ENCODE measurements at places on chromosomes 2 and 18.

DNA sequence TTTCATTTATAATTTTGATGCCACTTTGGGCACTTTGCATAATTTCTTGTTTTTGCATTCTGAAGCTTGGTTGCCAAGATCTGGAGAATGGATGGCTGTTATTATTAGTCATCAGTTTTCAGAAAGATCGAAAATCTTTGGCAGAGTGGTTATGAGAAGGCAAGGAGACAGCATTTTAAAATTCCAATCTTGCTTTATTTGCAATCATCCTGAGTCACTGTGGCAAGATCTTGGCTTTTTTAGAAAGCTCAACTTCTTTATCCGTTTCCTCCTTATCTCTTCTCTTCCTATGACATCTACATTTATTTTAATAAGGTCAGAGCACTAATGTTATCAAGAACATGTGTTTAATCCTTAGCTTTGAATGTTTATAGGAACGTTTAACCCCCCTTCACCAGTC lies 31.1 kb upstream of the EIF2AK3 start:
- DNase-seq = no peak

DNA sequence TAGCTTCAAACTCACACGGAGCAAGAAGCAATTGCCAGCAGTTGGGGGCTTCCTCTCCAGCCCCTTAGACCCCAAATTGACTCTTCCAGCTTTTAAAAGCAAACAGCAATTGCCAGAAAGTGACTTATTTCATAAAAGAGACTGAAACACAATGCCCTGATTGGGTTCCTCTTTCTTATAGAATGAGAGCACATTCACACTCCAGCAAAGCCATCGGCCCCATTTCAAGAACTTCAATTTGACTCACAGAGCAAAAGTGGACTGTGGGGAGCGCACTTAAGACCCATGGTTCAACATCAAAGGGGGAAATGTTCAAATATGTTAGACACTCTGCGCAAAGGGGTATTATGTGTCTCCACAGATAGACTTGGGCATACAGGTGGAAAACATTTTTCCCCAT lies 484.7 kb downstream of the BCL11A start:
- DNase-seq = no peak

- no peak for DNase-seq
Measured at GRCh38 chr2:188604579-188604978, 312.9 kb downstream of the GULP1 start.

DNA sequence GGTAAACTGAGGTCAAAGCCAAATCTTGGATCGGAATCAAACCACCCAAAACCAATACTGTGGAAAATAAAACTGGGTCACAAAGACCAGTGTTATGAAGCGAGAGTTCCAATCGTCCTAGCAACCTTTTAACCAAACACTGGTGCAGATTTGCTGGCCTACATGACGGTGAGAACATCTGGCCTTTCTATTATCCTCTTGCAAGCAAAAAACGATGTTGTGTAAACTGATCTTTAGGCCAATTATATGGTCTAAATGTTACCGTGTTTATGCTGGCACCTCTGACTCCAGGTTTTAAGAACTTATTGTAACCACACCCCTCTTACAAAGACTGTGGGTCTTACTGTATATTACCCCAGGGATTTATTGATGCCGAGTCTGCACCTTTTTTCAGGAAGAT lies 145.9 kb downstream of the GFPT1 start:
- DNase-seq = no peak

GRCh38 chr18:5541644-5542043 lies 2.2 kb downstream of the EPB41L3 start:
- DNase-seq = no peak

DNA sequence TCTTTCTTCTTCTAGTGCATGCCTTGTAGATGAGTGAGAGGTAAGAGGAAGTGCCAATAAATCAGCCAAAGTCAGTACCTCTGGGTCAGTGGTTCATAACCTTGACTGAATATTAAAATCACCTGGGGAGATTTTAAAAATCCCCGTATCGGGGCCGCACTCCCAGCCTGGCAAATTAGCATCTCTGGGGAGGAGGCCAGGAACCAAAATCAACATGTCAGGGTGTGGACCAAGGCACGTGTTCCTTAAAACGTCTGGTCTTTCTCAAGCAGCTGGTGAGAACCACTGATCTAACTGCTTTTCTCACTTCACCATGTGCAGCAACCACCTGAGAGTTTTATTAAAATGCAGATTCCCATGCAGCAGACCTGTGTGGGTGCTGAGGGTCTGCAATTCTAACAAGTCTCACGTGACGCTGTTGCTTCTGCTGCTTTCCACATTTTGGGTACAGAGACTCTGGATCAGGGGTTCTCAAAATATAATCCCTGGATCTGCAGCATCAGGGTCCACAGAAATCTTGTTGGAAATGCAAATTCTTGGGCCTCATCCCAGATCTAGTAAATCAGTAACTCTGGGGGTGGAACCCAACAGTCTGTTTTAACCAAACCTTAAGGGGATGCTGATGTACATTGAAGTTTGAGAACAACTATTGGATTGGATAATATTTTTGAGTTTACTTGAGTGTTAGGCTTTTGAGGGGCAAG lies 49.5 kb downstream of the CHST9 start:
- DNase-seq = no peak

GRCh38 chr2:58006952-58007284 lies 39.7 kb upstream of the VRK2 start:
- DNase-seq = no peak

GRCh38 chr2:120602251-120602650 lies 133.4 kb upstream of the GLI2 start:
- DNase-seq = no peak

- DNase-seq = peak; percentile 90
Measured at GRCh38 chr2:184596819-184597411, 1.4 kb upstream of the ZNF804A start.

GRCh38 chr2:105843476-105844374 lies 99.0 kb downstream of the NCK2 start:
- DNase-seq = no peak

- no peak for DNase-seq
Measured at GRCh38 chr2:150232321-150232720, 255.1 kb downstream of the RND3 start.

DNA sequence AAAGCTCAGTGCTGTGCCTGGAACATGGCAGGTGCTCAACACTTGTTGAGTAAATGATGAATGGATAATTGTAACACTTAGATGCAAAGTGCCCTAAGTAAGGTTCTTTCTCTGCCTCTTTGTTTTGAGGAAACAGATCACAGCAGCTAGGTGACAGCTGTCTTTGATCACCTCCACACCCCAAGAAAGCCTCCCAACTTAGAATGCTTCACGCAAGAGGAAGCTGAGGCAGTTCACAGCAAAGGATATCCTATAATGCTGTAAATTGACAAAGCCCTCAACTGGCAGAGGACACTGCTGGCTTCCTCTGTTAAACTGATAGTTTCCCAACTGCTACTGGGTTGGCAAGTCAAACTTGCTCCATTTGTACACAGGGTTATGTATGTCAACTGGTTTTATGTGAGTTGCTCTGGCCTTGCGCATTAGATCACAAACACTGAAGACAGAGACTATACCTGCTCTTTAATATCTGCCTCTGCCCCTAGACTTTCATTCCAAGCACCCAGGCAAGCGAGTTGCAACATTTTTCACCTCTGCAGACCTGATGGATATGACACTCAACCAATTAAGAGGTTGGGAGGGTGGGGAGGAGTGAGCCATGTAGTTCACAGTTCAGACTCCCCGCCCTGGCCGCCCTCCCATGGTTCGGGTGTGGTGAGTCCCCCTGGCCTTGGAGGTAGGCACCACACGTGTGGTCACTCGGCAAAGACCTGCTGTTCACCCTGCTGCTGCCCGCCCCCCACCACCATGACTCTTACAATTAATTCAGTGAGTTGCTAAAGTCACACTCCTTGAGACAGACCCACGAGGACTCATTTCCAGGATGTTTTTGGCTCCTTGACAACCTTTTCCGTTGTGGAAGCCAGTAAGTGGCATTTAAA lies 4.8 kb upstream of the MALL start:
- DNase-seq = no peak

DNA sequence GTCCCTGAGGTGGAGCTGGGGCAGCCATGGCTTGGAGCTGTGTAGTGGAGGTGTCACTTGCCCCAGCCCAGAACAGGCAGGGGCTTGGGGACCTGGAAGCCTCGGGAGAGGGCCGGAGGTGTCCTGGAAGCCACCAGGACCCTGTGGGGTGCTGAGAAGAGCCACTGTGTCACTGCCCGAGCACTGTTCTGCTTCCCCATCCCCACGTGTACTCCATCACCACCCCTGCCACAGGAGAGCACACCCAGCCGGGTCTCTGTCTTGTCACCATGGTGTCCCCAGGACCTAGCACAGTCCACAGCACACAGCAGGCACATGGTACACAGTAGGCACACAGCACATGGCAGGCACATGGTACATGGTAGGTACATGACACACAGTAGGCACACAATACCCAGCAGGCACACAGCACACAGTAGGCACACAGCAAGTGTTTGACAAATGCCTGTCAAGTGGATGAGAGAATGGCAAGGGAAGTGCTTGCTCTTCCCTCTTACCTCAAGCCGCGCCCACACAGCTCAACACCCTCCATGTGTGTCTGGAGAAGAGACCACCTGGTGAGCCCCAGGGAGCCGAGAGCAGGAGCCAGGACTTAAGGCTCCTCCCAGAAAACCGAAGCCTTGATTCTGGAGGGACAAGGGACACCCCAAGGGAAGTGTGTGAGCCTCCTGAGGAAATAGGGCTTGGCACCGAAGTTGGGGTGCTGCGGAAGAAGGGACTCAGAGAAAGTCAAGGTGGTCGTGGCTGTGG lies 13.3 kb downstream of the MBP start:
- DNase-seq = no peak

- DNase-seq = no peak
Measured at GRCh38 chr2:105795575-105795934, 50.8 kb downstream of the NCK2 start.

DNA sequence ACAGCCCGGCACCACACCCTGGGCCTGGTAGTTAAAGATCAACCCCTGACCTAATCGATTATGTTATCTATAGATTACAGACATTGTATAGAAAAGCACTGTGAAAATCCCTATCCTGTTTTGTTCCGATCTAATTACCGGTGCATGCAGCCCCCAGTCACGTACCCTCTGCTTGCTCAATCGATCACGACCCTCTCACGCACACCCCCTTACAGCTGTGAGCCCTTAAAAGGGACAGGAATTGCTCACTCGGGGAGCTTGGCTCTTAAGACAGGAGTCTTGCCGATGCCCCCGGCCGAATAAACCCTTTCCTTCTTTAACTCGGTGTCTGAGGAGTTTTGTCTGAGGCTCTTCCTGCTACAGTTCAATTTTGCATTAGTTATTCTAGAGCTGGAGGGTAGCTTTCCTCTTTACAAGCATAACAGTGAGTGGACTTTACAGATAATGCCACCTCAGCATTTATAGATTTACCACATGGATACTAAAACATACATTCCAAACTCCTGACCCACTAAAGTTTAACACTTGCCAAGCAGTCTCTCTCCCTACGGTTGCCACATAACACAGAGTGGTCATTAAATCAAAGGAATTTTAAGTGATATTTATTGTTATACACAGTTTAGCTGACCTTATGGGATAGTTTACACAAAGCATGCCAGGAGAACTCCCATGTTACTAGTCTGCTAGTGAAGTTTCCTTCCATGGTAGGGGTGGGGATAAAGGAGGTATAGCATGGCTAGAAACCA lies 101.0 kb downstream of the EVA1A start:
- DNase-seq = no peak

DNA sequence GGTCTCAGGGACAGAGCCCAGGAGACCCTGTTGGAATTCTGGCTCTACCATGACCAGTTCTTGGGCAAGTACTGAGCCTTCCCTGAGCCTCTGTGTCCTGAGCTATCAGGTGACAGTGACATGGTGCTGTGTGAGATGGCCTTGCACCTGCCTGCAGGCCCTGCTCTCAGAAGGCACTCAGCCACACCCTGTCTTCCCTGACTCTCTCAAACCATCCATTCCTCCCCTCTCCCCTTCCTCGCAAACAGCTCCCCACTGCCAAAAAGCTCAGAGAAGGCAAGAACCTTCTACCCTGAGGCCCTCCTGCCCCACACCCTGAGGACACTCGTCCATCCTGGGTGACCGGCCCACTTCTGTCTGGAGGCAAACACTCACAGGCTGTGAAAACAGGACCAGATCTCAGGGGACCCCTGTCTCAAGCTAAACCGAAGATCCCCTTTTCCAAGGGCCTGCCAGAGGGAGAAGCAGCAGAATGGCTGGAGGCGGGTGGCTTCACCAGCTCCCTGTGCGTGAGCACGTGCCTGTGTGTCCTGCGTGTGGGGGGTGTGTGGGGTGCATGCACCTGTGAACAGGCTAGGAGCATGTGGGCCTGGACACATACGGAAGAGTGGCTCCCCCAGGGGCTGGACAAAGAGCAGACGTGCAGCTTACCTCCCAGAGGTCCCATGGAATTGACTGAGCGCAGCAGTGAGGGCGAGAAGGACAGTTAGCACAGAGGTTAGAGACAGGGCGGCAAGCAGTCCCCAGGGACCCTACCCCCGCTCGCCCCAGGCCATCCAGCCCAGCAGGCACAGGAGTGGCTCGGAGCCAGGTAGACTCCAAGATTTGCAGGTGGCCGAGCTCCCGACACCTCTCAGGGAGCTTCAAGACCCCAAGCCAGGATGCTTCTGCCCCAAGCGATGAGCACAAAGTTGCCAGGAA lies 53.9 kb downstream of the BIN1 start:
- no peak for DNase-seq

DNA sequence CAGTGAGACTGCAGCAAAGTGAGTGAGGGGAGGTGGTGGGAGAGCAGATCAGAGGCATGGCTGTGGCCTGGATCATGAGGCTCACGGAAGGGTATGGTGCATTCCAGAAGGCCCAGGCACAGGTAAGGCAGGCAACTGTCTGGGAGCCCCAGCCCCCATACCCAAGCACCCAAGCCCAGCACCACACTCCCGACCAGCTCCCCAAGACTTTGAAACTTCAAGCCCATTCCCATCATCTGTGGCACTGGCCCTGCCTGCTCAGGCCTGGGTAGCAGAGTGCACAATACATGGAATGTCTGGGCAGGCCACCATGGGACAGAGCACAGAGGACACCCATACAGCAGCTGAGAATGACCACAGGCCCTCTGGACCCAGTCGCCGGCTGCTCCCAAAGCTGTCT lies 202.6 kb upstream of the ARL4C start:
- no peak for DNase-seq

DNA sequence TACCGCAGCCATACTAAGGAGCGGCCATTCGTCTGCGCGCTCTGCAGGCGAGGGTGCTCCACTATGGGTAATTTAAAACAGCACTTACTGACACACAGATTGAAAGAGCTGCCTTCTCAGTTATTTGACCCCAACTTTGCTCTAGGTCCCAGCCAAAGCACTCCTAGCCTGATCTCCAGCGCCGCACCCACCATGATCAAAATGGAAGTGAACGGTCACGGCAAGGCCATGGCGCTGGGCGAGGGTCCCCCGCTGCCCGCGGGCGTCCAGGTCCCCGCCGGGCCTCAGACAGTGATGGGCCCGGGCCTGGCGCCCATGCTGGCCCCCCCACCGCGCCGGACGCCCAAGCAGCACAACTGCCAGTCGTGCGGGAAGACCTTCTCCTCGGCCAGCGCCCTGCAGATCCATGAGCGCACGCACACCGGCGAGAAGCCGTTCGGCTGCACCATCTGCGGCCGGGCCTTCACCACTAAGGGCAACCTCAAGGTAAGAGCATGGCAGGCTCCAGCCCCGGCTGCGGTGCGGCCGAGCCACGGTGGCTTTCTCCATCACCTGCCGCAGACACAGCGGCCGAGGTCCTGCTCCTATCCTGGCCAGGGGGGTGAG lies 15.5 kb downstream of the SALL3 start:
- no peak for DNase-seq

GRCh38 chr2:9255416-9255815 lies 48.8 kb downstream of the ASAP2 start:
- DNase-seq = no peak

GRCh38 chr18:64436111-64436510 lies 287.2 kb upstream of the LINC00305 start:
- DNase-seq = peak; percentile 21

GRCh38 chr2:217399291-217399690 lies 539.4 kb upstream of the TNP1 start:
- no peak for DNase-seq

All from AML-193 (cell line).